Stimulated activated CD4-positive, alpha-beta T cell treated with anti-CD3 and anti-CD28 coated beads, Interleukin-15, amount 100 ng/mL, for 1 hour (primary cell): ENCODE measurements at places on chromosomes 5 and 9.

DNA sequence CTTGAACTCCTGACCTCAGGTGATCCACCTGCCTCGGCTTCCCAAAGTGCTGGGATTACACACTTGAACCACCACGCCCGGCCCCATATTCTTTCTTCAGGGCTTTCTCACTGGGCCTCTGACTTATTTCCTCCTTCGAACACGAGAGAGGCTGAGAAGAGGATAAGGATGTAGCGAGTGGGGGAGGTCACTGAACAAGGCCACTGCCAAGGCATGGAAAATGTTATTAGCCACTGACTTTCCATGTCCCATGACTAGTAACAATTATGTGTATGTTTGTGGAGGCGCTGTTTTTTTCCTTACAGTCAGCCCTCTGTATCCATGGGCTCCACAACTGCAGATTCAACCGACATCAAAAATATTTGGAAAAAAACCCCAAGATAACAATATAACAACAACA lies 12.3 kb upstream of the FCHSD1 start:
- no peak for DNase-seq

DNA sequence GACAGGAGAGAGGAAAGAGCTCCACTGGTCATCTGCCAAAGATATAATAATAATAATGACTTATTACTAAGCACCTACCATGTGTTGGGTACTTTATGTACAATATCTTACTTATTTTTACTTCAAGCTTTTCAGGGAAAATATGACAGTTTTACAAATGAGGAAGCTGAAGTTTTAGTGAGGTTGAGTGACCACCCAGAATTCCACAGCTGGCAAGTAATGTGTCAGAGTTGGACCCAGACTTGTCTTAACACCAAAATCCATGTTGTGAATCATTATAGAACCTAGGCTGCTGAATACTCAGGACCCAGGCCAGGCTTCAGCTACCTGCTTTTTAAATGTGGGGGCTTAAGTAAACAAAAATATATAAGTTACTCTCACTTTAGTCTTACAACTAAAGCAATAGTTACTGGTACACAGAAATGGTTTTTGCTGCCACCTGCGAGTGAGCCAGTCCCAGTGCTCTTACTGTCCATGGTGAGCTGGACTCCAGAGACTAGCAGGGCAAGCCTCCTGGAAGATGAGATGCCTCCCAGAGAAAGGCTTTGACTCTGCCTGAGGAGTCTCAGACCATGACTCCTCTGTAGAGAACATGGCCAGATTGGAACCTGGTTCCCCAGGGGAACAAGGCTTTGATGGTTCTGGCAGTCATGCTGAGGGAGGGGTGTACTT lies 29.9 kb downstream of the RUSC2 start:
- DNase-seq: no peak

GRCh38 chr5:177516601-177517568 lies at the start of gene DDX41:
Gene DDX41, minus strand, starts transcription at chr5:177516961. Its CDS starts 16 bp downstream, at chr5:177516945.
- peak; percentile 88 for DNase-seq

DNA sequence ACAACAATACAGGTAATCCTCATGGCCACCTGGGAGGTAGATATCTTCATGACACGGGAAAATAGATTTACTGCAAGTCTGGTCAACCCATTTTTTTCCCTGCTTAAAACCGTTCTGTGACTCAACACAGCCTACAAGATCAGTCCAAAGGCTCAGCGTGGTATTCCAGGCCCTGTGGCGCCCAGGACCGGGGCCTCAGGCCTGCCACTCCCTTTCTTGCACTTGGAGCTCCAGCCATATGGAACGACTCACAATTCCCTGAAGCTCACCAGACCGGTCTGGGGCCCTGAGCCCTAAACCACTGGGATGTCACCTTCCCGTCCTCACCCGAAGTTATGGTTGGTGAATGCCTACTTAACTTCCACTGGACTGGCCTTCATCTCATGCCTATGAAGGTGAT lies 6.5 kb upstream of the MLANA start:
- DNase-seq: no peak

DNA sequence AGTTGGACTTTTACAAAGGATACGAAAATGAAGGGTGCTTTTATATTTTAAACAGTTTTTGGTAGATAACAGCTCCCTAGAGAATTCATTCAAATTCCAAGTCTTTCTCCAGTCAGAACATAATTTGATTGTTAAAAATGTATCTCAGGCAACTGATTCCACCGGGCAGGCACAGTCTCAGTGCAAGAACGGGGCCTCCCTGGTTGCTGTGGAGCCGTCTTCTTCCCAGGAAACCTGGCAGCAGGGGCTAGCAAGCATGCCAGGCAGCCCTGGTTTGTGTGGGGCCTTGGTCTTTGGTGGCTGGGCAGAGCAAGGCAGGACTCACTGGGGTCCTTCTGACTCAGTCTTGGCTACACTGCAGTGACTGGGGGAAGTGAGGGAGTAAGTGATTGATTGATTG lies 143.5 kb downstream of the NXNL2 start:
- no peak for DNase-seq
